Stimulated activated CD8-positive, alpha-beta memory T cell treated with anti-CD3 and anti-CD28 coated beads, Interleukin-4, amount 100 ng/mL, for 4 hours (primary cell): ENCODE measurements at places on chromosomes 13 and 19.

DNA sequence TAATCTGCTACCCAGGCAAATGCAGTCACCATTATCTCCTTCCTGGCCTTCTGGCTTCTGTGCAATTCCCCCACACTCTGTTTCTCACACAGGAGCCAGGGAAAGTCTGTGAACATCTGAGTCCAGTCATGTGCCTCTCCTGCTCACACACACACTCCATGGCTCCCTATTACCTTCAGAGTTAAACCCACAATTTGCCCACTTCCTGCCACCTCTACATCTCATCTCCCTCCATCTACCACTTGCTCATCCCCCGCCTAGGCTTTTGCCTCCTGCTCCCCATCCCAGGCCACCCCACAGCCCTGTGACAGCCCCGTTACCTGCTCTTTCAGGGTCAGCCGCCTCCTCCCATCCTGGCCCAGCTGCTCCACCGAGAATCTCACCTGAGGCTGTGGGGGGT lies 13.5 kb downstream of the IL12RB1 start:
- no peak for DNase-seq

- no peak for DNase-seq
These were observed 9.4 kb downstream of the LCP1 start for GRCh38 chr13:46172531-46172991.

GRCh38 chr19:10747271-10747670 lies 29.4 kb downstream of the DNM2 start:
- no peak for DNase-seq

GRCh38 chr13:113783966-113784644 lies 25.1 kb downstream of the TMEM255B start:
- no peak for DNase-seq

DNA sequence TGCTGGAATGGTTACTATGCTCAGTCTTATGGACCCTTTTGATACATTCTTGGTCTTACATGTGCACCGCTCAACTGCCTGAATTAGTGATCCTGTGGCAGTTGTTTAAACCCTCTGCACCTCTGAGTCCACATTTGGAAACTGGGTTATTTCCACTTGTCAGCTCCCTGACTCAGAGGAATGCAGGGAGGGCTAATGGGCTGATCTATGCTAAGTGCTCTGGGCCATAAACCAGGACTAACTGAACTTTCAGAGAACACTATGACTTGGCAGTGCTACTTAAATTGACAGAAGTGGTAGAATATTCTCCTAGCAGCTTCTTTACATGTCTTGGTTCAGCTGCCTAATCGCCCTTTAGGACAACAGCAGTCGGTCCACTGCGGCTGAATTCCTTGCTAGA lies 26.8 kb upstream of the MED4 start:
- DNase-seq = no peak

DNA sequence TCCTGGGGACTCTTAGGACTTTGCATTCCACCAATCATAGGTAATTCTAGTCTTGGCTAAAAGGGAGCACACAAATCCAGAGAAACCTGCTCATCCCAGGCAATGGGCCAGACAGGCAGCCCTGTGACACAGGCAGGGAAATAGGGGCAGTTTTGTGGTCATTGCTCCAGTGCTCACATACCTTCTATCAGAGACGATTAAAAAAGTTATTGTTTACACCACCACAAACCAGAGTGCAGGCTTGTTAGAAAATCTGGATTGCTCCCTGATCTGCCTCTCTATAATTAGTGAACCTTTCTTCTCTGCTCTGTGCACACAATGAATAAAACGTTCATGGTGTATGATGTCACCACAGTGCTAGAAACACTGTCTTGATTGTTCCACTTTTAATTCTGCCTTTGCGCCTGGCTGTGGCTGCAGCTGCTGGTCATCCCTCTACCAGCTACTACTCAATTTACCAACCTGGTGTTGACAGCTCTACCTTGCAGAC lies 121.6 kb upstream of the SPATA13 start:
- no peak for DNase-seq
